ENCODE measurements at places on chromosomes 7 and 10. TPM values are rescaled to one million over a fixed set of nuclear protein-coding genes. Genes with fewer than 3 reads are reported as not detected.
A peak's percentile ranks its signal among the peaks of the same experiment; 100 is the strongest.

The ZRANB1 gene
- 25.8 TPM for total RNA-seq

The IGFBP1 gene
- 3.9 TPM for total RNA-seq

The SRI gene
- 94.0 TPM for total RNA-seq

The AGMO gene
- total RNA-seq, result 0.15 TPM

The EBLN1 gene
- total RNA-seq, result not detected

The SVIL gene
- 49.9 TPM for total RNA-seq

The GPR15LG gene
- total RNA-seq, result not detected

The AMZ1 gene
- total RNA-seq, result 1.9 TPM

The IDI2 gene
- total RNA-seq, result not detected

The HMX3 gene
- not detected for total RNA-seq

The AKR1C8 gene
- total RNA-seq, result not detected

The FAM25C gene
- not detected for total RNA-seq

The FAM13C gene
- 31.9 TPM for total RNA-seq

The FXYD4 gene
- not detected for total RNA-seq

DNA sequence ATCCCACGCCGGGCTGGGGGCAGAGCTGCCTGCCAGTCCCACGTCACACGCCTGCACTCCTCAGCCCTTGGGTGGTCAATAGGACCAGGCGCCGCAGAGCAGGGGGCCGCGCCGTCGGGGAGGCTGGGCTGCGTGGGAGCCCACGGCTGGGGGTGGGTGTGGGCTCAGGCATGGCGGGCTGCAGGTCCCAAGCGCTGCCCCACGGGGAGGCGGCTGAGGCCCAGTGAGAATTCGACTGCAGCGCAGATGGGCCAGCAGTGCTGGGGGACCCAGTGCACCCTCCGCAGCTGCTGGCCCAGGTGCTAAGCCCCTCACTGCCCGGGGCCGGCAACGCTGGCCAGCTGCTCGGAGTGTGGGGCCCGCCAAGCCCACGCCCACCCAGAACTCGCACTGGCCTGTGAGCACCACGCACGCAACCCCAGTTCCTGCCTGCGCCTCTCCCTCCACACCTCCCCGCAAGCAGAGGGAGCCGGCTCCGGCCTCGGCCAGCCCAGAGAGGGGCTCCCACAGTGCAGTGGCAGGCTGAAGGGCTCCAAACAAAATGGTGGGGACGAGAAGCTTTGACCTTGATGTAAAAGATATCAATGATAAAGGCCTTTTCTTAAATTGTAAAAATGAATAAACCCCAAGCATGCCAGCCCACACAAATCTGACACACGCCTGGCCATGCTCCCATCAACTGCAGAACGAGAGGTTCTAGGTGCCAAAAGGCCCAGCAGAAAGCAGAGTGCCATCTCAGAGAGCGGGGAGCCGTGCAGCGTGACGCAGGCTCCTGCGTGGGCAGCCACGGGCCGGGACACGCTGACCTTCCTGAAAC, 255.5 kb downstream of the MAD1L1 start:
- no peak for DNase-seq

DNA sequence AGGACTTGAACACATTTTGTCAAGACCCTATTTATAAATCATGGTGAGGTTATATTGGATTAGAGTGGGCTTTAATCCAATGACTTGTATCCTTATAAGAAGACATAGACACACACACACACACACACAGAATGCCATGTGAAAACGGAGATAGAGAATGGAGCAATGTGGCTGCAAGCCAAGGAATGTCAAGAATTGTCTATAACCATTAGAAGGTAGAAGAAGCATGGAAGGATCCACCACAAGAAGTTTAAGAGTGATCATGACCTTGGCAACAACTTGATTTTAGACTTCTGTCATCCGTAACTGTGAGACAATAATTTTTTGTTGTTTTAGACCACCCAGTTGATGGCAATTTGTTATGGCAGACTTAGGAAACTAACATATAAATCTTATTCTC, 514.2 kb downstream of the TFEC start:
- no peak for DNase-seq

- DNase-seq, result peak; percentile 11
Observed at GRCh38 chr10:132685101-132685891, 100.7 kb downstream of the NKX6-2 start.

DNA sequence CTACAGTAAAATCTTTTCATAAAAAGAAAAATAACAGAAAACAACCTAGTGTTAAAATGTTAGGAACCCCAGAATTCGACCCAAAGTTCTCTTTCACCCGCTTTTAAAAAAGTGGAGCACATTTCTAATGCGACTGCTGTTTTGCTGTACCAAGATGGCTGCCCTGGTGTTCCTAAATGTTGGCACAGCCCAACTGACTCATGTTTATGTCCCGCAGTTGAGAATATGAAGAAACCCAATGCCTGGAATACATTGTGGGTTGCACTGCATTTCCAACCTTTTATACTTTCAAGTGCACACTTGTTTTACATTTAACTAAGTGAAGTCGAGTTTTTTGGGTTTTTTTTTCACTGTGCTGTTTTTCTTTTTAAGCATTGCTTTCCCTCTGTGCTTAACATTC, 944 bp downstream of the STEAP1B start:
- no peak for DNase-seq

DNA sequence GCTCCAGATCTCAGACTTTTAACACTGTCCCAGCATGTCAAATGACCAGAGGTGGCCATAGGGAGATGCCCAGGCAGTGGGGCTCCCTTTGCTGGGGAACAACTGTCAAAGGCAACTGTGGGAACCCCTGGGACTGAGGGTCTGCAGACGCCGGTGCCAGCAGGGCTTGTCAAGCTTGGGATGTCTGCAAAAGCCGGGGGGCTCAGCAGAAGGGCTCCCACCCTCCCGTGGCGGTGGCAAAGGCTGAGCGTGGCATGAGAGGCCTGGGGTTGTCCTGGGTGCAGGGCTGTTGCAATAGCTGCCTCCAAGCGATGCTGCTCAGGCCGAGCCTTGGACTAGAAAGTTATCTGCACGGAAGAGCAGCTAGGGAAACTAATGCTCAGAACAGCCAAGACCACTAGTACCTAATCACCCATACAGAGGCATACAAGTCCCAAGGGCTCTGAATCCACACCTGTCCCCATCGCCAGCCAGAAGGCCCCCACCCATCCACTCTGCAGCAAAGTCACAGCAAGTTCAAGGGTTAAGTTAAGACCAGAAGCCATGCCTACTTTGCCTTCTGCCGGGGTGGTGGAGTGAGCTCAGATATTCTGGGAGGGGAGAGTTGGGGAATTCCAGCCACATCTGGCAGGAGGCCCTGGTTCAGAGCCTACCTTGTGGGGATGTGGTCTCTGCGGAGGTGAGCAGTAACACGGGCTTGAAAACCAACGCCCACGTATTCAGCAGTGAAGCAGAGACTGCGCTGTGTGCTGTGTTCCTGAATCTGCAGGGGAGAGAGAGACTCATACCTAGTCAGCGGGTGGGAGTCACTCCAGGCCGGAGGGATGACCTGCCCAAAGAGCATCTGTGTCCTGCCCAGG, 4.6 kb downstream of the SH2B2 start:
- no peak for DNase-seq

GRCh38 chr10:71748671-71749191, 24.6 kb downstream of the VSIR start:
- DNase-seq, result peak; percentile 91

- DNase-seq, result no peak
Observed at GRCh38 chr10:9596368-9596920, 1421.2 kb upstream of the CELF2 start.

- DNase-seq, result no peak
Observed at GRCh38 chr10:76983624-76984023, 654.0 kb downstream of the KCNMA1 start.

- DNase-seq, result no peak
Observed at GRCh38 chr7:125654076-125654475, 724.5 kb upstream of the POT1 start.

DNA sequence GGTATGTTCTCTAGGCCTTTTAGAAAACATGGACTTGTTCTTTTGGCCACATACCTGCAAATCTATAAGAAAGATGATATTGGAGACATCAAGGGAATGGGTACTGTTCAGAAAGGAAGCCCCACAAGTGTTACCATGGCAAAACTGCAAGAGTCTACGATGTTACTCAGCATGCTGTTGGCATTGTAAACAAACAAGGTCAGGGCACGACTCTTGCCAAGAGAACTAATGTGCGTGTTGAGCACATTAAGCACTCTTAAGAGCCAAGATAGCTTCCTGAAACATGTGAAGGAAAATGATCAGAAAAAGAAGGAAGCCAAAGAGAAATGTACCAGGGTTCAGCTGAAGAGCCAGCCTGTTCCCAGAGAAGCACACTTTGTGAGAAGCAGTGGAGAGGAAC, 37.1 kb downstream of the SDK1 start:
- DNase-seq, result no peak

GRCh38 chr7:105799006-105799405, 77.4 kb downstream of the ATXN7L1 start:
- DNase-seq, result no peak

DNA sequence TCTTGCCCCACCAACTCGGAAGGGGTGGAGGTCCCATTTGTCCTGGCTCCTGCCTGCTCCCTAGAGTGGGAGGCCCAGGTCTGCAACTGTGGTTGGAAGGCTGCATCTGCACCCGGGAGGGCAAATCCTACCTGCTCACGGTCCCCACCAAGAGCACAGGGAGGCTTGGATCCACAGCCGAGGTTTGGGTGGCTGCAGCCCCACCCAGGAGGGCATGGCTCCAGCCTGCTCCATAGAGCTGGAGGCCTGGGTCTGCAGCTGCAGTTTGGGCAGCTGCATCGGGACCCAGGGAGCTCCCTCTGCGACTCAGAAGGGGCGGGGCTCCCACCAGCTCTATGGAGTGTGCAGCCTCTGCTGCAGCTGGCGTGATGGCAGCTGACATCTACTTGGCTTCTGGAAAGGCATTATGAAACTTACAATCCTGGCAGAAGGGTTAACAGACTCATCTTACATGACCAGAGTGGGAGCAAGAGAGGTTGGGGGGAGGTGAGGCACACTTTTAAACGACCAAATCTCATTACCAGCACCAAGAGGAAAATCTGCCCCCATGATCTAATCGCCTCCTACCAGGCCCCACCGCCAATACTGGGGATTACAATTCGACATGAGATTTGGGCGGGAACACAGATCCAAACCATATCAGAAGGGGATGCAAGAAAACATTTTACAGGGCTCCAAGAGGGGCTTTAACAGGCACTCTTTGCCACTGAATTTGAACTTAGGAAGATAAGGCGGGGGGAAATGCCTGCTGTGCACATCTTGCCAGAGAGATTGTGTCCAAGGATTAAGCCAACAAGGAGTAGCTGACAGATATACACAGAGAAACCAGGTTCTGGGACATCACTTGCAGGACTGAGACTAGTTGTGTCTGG, 8.2 kb upstream of the BLVRA start:
- no peak for DNase-seq

- DNase-seq, result no peak
Observed at GRCh38 chr10:74207691-74208480, 56.9 kb downstream of the ADK start.

- no peak for DNase-seq
Observed at GRCh38 chr7:24738577-24738976, 18.7 kb downstream of the GSDME start.

GRCh38 chr7:7867846-7868571, 100.6 kb upstream of the GLCCI1 start:
- DNase-seq, result no peak

- DNase-seq, result peak; percentile 23
Observed at GRCh38 chr10:119724593-119725516, 995 bp upstream of the INPP5F start.

GRCh38 chr7:157401567-157402387, 65.0 kb downstream of the DNAJB6 start:
- DNase-seq, result no peak

GRCh38 chr7:55030314-55030713, 11.5 kb downstream of the EGFR start:
- DNase-seq, result no peak

DNA sequence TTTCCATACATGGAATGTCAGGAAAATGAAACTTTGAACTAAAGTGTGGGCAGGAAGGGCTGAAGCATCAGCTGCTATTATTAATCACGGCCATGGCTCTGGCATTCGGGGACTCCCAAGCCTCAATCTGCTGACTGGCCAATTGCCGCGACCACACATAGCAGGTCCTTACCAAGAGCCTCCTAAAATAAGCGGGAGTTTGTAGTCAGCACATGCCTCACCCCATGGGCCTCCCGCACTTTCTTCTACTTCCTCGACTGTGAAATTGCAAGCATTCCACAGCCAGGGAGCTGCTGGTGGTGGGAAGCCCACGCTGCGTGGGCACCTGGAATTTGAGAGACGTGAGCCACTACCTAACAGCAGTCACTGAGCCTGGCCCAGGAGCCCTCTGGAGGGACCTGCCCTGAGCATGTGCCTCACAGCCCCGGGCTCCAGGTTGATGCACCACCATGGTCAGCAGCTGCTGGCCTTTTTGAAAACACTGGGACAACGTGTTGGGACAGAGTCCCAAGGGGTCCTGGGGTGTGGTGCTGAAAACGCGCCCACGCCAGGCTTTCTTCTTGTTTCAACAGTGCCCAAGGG, 211.4 kb downstream of the TNS3 start:
- no peak for DNase-seq

DNA sequence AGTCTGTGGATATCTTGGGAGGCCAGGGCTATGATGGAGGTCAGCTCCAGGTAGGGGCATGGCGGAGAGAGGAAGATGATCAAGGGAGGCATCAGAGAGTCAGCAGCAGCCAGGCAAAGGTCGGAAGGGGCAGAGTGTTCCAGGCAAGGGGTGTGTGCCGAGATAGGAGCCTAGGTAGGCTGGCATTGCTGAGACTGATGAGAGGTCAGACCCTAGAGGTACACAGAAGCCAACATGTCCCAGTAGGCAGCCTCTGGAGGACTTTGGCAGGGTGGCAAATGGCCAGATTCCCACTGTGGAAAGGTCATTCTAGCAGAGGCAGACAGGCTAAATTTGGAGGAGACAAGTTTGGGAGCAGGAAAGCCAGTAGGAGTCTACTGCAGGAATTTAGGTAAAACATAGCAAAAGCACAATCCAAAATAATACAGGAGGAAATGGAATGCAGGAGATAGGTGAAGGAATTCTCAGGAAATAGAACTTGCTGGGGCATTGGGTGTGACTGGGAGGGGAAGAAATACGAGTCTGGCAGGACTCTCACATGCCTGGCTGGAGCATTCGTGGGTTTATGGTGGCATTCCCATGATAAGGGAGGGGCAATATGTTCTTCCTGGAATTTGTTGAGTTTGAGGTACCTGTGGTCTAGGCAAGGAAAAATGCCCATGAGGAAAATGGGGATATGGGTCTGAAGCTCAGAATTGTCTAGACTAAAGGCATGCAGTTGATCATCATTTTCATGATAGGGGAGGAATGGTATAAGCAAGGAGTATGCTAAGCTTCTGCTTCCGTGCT, 25.7 kb downstream of the TMEM176A start:
- no peak for DNase-seq

- peak; percentile 18 for DNase-seq
Observed at GRCh38 chr10:68550747-68551411, 9.3 kb upstream of the TET1 start.

- DNase-seq, result no peak
Observed at GRCh38 chr7:52925332-52925731, 110.1 kb upstream of the POM121L12 start.

- no peak for DNase-seq
Observed at GRCh38 chr10:6938384-6938783, 358.3 kb upstream of the PRKCQ start.

DNA sequence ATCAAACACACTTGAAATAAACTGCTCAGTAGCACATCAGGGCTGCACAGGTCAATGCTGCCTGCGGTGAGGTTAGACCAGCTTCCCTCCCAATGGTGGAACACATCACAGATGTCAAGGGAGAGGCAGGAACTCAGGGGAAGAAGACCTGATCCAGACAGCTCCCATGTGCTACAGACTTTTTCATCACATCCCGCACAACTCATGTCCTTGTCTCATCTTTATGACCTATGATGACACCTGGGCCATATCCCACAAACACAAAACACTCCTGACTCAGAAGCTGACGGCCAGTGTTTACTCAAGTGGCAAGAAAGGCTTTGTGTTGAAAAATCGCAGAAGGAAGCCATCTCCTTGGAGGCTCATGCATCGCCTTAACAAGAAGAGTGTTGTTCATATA, 91.6 kb downstream of the HTR5A start:
- no peak for DNase-seq

Measured in ovary (tissue), 10 donors.